ENCODE measurements at places on chromosomes 7 and 10.

DNA sequence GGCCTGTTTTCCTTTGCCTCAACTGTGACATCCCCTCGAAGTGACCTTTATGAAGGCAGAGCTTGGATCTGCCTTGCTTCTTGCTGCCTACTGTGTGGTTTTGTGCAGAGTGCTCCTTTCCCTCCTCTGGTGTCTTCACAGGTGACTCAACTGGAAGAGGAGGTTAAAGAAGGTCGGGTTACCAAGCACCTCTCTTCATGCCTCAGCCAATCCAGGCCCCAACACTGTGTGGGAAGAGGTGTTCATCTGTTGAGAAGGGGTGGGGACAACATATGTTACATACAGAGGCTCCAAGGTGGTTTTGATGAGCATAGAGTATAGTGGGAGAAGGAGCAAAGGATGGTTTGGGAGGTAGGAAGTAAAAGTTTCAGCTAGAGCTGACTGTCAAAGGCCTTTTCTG lies 155.7 kb downstream of the AUTS2 start:
- DNase-seq = no peak

DNA sequence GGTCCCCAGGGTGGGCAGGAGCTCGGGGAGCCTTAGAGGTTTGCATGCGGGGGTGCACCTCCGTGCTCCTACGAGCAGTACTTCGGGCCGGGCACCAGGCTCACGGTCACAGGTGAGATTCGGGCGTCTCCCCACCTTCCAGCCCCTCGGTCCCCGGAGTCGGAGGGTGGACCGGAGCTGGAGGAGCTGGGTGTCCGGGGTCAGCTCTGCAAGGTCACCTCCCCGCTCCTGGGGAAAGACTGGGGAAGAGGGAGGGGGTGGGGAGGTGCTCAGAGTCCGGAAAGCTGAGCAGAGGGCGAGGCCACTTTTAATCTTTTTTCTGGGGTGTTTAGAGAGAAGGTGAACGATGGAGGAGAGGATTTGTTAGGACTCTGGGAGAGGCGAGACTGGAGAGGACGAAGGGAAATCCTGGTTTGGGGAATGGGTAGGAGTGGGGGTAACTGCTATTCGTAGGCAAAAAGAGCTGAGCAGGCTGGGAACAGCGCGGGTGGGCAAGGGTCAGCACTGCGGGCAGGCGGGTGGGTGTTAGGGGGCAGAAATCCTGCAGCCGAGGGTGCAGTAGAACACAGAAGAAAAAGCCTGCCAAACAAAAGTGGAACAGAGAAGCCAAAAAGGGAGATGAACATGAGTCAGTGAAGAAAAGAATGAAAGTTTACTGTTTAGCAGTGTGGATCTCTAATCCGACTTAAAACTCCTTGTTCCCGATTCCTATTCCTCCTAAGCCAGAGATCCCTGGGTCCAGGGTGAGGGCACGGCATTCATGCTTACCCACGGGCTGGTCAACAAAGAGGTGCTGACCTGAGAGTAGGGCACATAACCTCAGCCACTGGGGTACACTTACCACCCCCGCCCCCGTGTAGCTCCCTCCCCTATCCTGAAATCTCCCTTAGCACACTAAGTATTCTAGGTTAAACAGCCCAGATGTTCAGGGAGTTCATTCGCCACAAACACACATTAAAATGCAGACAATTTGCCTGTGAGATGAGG lies 26.9 kb downstream of the PRSS2 start:
- peak; percentile 59 for DNase-seq

DNA sequence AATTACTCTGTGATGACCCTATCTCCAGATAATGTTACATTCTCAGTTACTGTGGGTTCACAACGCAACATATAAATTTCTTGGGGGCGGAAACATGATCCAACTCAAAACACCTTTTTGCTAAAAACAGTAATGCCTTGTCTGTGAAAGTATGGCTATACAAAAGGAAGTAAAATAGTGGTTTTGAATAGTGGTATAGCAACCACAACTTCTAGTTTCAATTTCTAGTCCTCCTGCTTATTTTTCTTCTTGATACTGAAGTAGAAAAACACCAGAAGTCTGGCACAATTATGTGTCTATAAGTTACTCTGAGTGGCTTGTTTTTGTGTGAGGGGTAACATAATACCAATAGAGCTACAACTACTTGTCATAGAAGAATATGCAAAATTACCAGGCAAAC lies 21.5 kb upstream of the ZNF800 start:
- no peak for DNase-seq

DNA sequence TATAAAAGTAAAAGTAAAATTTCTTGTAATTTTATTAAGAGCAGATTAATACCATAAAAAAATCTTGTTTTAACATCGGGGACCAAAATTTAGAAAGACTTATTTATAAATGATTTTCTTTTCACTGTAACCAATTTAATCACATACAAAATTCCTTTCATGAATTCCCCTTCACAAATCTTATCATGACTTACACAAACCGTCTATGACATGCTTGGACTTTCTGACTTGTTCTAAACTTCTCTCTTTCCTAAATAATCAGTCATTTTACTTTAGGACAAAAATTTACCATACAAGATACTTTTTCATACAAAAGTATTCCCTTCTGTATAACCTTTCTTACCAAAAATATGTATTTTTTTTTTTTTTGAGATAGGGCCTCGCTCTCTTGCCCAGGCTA lies 9.3 kb downstream of the CROT start:
- no peak for DNase-seq

DNA sequence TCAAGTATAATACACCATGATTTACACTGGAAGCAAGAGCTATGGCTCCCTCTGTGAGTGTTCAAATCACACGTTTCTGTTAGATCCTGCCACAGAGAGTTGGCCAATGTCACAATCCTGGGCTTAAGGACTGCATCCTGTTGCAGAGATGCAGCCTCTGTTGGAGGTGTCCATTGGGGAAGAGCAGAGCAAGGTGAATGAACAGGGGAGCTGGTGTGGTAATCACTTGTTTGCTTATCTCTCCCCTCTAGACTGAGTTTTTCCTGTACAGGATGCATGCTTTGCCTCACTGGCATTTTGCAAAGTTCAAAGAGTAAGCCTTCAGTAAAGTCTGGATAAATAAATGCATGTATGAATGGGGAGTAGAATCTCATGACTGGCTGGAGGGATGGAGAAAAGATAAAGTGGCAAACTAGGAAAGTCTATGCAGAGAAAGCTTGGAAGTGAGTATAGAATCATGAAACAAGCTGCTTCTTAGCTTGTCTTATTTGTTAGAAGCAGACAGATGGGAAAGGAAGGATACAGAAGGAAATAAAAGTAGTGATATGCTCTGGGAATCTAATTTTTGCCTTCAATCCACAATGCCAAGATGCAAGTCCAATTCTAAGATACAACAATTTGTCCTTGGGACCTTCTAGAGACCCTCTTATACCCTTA lies 605.9 kb downstream of the KCNMA1 start:
- DNase-seq = no peak

- DNase-seq = no peak
Observed at GRCh38 chr7:128448751-128449302, 6.9 kb upstream of the HILPDA start.

GRCh38 chr10:6055929-6056328 lies 6.2 kb downstream of the IL2RA start:
- peak; percentile 16 for DNase-seq

- DNase-seq = no peak
Observed at GRCh38 chr7:140876519-140877248, 48.0 kb downstream of the BRAF start.

GRCh38 chr10:93080350-93081046 lies 6.8 kb downstream of the CYP26A1 start:
- DNase-seq = peak; percentile 63

GRCh38 chr10:22761569-22762220 lies 47.3 kb upstream of the PIP4K2A start:
- no peak for DNase-seq

- DNase-seq = no peak
Observed at GRCh38 chr7:155292680-155293226, 4.9 kb upstream of the INSIG1 start.

DNA sequence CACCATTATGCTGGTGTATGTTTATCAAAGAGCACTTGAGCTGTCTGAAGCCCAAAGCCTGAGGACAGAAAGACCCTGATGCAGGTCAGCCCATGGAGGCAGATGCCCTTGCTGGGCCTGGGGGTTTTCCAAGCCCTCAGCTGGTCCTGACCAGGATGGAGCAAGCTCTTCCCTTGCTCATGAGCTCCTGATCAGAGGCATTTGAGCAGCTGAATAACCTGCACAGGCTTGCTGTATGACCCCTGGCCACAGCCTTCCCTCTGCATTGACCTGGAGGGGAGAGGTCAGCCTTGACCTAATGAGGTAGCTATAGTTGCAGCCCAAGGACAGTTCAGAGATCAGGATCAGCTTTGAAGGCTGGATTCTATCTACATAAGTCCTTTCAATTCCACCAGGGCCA lies 13.0 kb downstream of the AQP1 start:
- DNase-seq = no peak

- DNase-seq = no peak
Observed at GRCh38 chr10:25018703-25019102, 2.3 kb downstream of the THNSL1 start.

DNA sequence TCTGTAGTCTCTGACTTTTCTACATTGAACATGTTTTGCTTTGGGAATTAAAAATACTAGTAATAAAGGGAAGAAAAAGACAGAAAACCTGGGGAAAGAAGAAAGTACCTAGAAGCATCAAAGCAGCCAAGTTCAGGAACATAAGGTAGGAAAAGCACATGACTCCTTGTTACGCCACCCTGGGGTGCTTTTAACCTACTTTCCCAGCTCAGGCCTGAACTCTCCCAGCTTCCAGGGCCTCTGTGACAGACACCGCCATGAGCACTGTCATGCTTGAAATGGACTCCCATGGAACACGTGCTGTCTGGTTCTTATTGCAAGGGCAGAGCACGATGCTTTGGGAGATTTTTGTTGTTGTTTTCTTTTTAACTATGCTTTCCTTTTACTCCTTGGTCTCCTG lies 11.4 kb downstream of the ACTR1A start:
- DNase-seq = no peak

DNA sequence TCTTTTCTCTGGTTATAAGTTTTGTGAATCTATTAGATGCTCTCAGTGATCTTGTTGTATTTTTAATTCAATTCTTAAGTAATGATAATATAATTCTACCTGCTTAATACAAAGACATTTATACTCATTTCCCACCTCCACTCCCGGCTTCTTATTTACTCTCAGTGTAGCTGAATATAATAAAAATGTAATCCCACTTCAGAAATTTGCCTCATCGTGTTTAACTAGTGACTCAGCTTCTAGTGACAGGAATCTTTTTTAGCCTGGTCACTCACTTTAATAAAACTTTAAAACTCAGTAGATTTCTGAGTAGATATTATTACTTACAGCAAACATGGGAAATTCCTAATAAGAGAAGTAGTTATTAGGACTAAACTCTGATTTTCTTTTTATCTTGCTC lies 1506.2 kb upstream of the LRRTM3 start:
- DNase-seq = no peak

GRCh38 chr7:133649593-133649992 lies 396.7 kb downstream of the EXOC4 start:
- no peak for DNase-seq

GRCh38 chr7:139738101-139738489 lies 39.7 kb downstream of the HIPK2 start:
- no peak for DNase-seq

- no peak for DNase-seq
Observed at GRCh38 chr7:55191926-55192692, 173.0 kb upstream of the LANCL2 start.

GRCh38 chr7:158821171-158822031 lies 7.9 kb downstream of the ESYT2 start:
- no peak for DNase-seq

- DNase-seq = no peak
Observed at GRCh38 chr7:51082096-51082840, 234.3 kb downstream of the COBL start.

GRCh38 chr7:81672872-81673271 lies 97.0 kb downstream of the HGF start:
- DNase-seq = no peak

DNA sequence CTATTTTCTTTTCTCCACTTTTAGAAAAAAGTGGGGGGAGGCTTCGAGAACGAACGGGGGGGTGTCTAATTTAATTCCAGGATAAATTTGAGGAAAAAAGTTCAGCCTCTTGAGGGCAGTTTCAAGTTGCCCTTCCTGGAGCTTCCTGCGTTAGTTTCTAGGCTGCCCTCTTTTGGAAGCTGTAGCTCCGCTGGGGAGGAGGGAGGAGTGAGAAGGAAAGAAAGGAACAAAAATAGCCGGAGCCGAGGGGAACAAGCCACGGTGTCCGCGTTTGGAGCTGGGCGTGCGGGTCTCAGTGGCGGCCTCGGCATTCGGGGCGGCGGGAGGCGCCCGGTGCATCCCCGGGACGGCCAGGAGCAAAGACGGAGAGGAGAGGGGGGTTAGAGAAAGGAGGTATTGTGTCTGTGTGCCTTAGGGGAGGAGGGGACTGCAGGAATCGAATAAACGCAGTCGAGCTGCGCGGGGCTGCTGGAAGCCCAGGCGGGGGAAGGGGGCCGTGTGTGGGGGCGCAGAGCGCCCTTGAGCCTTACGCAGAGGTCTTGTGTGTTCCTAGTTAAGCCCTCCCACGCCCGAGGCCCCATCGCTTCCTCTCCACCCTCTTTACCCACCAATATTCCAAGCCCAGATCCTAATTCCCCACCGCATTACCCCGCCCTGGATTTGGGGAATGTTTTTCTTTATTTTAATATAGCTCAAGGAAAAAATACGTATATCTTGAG lies 2.0 kb upstream of the TNRC18 start:
- no peak for DNase-seq

DNA sequence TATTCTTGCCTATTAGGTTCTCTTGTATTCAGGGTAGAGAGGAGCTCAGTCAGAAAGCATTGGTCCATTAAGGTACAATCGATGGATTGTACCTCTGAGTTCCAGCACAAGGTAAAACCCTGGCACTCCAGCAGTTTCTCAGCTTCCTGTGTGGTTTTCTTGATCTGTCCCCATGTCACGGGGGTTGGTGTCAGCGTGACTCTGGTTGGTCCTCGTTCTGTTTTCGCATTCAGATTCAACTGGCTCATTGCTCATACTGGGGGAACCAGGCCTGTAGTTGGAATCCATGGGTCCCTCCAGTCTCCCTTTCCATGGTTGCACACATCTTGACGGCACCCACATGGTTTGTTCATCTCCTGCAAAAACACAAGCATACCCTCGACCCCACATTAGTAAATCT lies 32.7 kb upstream of the RASGEF1A start:
- peak; percentile 55 for DNase-seq

GRCh38 chr10:74233281-74233680 lies 82.3 kb downstream of the ADK start:
- DNase-seq = no peak

DNA sequence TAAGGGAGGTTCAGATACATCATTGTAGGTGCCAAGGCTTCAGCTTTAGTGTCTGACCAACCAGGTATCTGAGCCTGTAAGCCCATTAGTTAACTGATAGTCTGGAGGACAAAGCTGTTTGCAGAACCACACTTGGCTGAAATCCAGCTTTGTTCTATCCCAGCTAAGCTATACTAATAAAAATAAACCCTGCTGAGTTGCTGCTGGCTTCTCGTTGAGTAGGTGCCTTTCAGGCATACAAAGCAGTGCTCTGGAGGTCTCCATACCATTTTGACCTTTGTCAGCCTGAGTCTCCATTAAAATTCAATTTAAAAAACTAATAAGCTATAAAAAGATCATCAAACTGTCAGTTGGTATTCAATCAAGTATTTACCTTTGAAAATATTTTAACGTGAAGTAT lies 22.0 kb downstream of the CDCA7L start:
- no peak for DNase-seq
